ENCODE measurements at places on chromosomes 2 and 18.

- DNase-seq: no peak
Observed at GRCh38 chr2:207933396-207934065, 91.8 kb downstream of the PLEKHM3 start.

GRCh38 chr2:127712999-127713398 lies 11.7 kb downstream of the SFT2D3 start:
- no peak for DNase-seq

DNA sequence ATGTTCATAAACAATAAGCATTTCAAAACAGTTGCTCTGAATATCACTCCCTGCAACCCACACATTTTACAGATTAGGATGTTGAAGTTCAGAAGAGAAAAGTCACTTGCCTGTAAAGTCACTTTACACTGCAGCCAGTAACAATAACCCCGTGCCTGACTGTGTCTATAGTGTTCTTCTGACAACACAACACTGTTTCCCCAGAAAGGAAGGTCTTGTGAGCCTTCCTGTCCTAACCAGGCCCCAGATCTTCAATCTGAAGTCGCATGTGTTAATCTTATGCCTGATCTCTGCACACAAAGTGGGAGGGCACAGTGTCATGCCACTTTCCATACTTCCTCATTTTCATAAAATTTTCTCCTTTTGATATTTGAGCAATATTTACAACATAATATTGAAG lies 120.2 kb downstream of the FEZ2 start:
- DNase-seq: no peak

- no peak for DNase-seq
Observed at GRCh38 chr2:185807351-185807750, 68.7 kb downstream of the FSIP2 start.

GRCh38 chr2:233422050-233422639 lies 67.9 kb downstream of the DGKD start:
- no peak for DNase-seq

GRCh38 chr18:10365901-10366300 lies 88.5 kb upstream of the APCDD1 start:
- DNase-seq: no peak

DNA sequence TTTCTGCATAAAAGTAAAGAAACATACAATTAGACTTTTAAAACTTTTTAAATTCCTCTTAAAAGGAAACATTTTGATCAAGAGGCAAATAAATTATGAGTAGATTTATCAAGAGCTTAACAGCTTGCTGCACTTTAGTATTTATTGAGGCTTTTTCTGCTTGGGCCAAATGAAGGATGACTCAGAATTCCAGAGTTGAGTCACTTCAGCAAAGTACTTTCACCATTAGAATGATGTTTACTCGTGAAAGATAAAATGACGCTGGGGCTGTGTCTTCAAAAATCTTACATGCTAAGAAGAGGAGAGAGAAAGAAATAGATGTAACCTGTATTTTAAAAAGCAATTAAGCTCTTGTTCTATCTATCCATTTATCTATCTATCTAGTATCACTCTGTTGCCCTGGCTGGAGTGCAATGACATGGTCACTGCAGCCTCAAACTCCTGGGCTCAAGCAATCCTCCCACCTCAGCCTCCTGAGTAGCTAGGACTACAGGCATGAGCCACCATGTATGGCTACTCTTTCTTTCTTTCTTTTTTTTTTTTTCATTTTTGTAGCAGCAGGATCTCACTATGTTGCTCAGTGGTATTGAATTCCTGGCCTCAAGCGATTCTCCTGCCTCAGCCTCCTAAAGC lies 75.3 kb upstream of the RIOK3 start:
- DNase-seq: peak; percentile 82

- DNase-seq: no peak
Observed at GRCh38 chr2:219163156-219163555, 2.5 kb upstream of the NHEJ1 start.

DNA sequence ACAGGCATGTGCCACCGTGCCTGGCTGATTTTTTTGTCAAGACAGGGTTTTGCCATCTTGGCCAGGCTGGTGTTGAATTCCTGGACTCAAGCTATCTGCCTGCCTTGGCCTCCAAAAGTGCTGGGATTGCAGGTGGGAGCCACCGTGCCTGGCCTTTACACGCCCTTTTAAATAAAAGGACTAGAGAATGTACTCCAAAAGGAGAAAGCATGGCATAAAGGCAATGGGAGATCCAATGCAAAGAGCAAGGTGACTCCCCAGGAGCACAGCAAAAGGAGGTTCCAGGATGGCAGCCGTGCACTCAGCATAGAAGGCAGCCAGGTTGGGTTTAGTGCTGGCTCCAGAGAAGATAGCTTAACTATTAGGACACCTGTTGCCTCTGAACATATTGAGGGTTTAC lies 27.1 kb downstream of the ASB1 start:
- DNase-seq: no peak

- DNase-seq: no peak
Observed at GRCh38 chr2:29719639-29720038, 201.7 kb downstream of the ALK start.

Data from brain microvascular endothelial cell (primary cell).